HCEC 1CT (cell line): ENCODE measurements at places on chromosomes 3 and 15.

GRCh38 chr3:153311541-153311940 is 149.5 kb downstream of the RAP2B start:
- no peak for DNase-seq

GRCh38 chr3:129624347-129625071 is 18.0 kb upstream of the PLXND1 start:
- peak; percentile 43 for DNase-seq

- DNase-seq, result no peak
These were observed 51.3 kb downstream of the SUCNR1 start for GRCh38 chr3:151924753-151925152.

- peak; percentile 64 for DNase-seq
These were observed 451.1 kb upstream of the KCNMB2 start for GRCh38 chr3:178084938-178085816.

DNA sequence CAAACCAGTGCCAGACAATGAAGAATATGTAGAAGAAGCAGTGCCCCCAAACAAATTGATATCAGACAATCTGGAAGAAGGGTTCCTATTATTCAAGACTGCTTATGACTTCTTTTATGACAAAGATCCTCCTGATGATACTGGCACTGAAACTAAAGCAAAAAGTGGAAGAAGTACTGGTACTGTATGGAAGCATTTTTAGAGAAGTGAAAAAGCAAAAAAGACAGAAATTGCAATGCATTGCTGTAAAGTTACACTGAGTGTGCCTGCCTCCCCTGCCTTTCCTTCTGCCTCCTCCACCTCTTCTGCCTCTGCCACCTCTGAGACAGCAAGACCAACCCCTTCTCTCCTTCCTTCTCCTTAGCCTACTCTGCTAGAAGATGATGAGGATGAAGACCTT is 167.6 kb downstream of the PLCL2 start:
- DNase-seq, result no peak

- peak; percentile 88 for DNase-seq
These were observed 22.9 kb downstream of the FYCO1 start for GRCh38 chr3:45972534-45973402.

DNA sequence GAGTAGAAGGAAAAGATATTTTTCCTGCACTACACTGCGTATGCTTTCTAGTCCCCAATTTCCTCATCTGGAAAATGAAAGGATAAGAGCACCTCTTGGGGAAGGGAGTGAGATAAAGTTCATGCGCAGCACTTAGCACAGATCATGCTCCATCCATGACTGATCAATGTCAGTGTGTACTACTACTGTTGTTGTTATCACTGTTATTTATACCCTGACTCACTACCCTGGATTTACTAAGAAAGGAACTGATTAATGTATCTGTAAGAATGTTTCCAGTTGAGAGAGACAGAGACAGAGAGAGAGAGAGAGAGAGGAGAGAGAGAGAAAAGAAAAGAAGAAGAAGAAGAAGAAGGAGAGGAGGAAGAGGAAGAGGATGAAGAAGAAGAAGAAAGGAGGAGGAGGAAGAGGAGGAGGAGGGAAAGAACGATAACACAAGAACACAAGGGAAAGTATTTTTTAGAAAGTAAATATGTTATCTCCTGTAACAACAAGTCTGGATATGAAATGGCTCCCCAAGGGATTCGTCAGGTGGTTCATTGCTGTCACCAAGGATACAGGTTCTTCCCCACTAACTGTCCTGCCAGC is 212.2 kb upstream of the PROK2 start:
- peak; percentile 66 for DNase-seq

GRCh38 chr3:66603151-66603611 is 102.4 kb upstream of the LRIG1 start:
- no peak for DNase-seq

- peak; percentile 85 for DNase-seq
These were observed 49.8 kb upstream of the PFN2 start for GRCh38 chr3:150020527-150020926.

- peak; percentile 86 for DNase-seq
These were observed 17.2 kb downstream of the IMPG2 start for GRCh38 chr3:101303089-101303731.

DNA sequence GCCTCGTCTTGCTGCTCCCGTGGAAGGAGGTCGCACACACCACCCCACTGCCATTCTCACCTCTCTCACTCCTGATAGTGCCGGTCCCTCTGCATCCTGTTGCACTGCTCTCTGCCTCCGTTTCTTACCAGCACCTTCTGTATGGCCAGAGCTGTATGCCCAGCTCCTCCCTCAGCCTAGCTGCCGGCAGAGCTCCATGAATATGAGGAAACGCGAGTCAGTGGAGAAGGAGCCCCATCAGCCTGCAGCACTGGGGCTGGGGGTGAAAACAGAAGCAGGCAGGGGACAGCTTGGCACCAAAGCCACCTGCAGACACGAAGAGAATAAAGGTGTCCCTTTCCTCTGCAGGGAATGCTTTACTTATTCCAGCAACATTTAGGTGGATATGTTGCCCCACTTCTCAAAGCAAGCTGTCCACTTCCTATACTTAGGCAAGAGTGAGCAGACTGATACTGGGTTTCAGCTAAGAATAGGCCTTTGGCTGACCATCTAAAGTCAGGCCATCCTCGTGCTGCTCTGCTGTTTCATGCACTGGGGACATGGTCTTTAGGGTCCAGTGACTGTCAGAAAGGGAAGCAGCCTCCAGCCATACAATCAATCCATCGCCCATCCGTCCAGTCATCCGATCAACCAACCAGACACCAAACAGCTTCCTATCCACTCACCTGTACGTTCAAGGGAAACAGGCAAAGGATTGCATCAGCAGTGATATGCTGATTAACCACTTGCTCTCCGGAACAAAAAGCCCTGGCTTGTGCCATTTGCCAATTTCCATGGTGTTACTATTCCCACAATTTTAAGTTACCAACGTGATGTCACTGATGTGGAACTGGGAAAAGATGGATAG is 222.7 kb downstream of the XXYLT1 start:
- DNase-seq, result no peak

DNA sequence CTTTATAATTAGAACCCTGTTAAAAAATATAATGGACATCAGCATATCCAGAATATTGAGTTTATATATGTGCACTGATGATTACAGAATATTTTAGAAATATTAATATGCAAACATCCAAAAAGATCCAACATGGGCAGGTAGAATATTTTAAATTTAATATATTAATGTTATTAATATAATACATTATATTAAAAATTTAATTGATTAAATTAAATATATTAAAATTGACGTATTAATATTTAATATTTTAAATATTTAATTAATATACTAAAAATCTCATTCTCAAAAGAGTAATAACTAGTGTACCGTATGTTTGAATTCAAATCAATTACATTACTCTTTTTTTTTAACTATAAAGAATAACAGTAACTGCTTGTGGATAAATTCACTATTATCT is 73.8 kb upstream of the FURIN start:
- DNase-seq, result no peak

- DNase-seq, result peak; percentile 68
These were observed 41.4 kb upstream of the UMPS start for GRCh38 chr3:124688581-124689454.

GRCh38 chr3:30356866-30357753 is 249.3 kb upstream of the TGFBR2 start:
- DNase-seq, result peak; percentile 57

DNA sequence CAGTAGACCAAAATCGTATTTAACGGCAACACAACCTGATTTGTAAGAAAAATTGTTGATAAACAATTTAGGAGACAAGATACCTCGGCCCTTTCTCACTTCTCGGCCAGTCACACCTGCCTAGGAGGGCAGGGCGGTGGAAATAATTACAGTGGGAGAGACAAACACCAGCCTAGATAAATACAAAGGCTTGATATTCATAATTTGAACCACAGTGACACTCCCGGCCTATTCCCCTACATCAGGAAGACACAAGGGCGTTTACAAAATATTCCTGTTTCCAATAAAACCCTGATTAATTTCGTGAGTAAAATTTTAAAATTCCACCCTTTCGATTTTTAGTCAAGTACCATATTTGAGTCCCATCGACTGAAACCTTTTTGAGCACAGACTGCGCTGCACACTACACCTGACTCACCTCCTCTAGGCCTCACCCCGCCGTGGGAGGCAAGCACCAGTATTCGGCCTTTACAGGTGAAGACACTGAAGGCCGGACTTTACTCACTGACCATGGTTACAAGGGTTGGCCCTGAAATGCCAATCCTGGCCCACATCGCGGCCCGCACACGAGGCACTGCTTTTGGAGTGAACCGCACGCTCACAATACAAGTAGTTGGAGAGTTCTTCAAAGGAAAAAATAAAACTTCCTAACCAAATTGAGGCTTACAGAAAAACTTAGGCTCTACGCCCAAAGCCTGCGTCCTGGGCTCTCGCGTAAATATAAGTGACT is 794 bp downstream of the ARPP19 start:
- peak; percentile 19 for DNase-seq

DNA sequence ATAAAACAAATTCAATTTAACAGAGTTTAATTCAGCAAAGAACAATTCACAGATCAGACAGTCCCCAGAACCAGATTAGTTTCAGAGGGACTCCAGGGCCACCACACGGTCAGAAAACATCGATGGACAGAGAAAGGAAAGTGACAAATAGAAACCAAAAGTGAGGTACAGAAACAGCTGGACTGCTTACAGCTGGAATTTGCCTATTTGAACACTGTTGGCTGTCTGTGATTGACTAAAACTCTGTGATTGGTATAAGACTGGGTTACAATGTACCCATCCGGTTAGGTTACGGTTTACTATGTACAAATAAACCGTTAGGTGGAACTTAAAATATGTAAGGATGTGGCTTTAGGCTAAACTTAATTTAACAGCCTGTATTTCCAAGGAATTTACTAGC is 30.3 kb downstream of the MOBP start:
- no peak for DNase-seq

GRCh38 chr3:160928183-160928726 is 172.2 kb downstream of the PPM1L start:
- peak; percentile 7 for DNase-seq

- no peak for DNase-seq
These were observed 107.7 kb downstream of the RAP2B start for GRCh38 chr3:153269730-153270129.

DNA sequence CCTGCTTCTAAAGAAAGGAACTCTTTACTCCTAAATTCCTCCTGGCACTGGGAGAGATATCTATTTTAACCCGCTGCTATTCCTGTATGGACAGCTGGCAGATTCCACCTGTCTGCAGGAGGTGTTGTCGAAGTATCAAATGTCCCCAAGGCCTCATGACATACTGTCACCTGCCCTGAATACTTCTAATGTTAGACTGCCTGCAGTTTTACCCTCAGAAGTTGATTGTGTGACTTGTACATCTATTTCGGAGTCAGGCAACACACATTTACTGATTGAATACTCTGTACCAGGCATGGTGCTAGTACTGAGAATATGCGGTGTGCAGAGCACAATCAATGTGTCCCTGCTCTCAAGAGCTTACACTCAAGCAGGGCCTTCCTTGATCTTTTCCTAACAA is 38.6 kb downstream of the PDZRN3 start:
- DNase-seq, result no peak

DNA sequence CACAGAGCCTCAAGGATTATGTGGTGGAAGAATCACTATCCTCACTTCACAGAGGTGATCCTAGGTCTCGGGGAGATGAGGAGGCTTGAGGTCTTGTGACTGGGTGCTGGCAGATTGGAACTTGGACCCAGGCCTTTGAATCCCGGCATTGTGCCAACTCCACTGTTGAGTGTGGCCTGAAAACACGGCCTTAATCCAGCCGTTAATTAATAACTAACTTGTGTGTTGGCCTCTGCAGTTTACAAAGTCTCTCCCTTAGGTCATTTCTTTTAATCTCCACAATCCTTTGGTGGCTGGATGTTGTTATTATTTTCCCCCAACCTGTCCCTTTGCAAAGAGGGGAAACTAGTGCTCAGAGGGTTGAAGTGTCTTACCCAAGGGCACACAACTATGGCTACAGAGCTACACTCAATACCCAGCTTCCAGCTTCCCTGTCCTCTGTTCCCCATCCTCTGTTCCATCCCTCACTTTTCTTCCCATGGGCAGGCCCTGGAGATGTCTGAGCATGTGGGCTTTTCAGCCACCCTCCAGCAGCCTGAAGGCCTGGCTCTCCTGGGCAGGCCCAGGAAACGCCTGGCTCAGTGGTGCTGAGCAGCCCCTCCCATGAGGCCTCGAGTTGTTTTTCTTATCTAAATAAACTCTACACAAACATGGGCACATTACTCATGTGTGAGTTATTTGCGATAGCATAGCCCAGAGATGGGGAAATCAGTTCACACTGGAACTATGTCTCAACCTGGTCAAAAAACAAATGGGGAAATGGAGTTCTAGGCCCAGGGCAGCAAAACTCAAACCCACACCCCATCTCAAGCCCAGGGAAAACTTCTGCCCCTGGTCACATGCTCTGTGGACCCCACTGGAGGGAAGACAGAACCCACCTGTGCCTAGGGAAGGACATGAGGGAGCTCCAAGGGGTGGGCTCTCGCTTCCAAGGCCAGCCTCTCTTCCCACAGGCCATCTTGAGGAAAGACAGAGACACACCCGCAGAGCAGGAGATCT is 16.8 kb upstream of the SMAD3 start:
- peak; percentile 89 for DNase-seq

GRCh38 chr15:31415201-31415600 is 88.6 kb downstream of the KLF13 start:
- no peak for DNase-seq

GRCh38 chr3:16824081-16824696 is 60.6 kb upstream of the PLCL2 start:
- DNase-seq, result no peak
